Fibroblast of mammary gland (primary cell): ENCODE measurements at places on chromosomes 1 and 21.

DNA sequence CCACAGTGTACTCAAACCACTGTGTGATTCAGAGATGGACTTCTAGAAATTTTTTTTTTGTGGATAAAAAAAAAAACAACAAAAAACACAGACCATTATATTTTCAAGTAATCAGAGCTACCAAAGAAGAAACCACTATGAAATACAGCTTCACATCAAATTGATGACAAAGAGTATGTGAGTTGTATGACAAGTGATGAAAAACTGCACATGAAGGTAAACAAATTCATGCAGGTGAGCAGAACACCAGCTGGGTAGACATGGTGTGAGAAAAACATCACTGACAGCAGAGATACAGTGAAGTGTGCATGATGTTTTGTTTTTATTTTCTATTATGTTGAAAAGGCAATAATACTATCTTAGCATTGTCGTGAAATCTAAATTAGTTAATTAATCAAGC lies 8.0 kb upstream of the PTPRC start:
- no peak for DNase-seq

- DNase-seq, result no peak
These were observed 15.9 kb upstream of the EDN2 start for GRCh38 chr1:41500378-41500777.

DNA sequence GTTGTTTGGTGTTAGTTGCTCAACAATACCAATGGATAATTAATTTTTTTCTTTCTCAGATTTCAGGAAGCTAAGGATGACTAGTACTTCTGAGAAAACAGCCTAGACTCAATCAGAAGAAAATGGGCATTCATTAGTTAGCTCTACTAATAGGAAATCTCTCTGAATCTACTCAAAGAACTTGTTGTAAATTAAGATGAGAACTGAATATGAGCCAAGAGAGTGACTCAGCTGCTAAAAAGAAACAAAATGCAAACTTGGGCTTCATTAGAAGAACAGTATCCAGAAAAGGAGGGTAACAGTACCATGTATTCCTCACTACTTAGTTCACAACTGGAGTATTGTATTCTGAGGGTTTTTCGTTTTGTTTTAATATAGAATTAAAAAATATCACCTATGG lies 12.5 kb downstream of the FOXJ3 start:
- peak; percentile 65 for DNase-seq

- DNase-seq, result no peak
These were observed 378.9 kb downstream of the KCNH1 start for GRCh38 chr1:210754878-210755665.

GRCh38 chr1:49364676-49365075 lies 588.0 kb upstream of the BEND5 start:
- DNase-seq, result no peak

DNA sequence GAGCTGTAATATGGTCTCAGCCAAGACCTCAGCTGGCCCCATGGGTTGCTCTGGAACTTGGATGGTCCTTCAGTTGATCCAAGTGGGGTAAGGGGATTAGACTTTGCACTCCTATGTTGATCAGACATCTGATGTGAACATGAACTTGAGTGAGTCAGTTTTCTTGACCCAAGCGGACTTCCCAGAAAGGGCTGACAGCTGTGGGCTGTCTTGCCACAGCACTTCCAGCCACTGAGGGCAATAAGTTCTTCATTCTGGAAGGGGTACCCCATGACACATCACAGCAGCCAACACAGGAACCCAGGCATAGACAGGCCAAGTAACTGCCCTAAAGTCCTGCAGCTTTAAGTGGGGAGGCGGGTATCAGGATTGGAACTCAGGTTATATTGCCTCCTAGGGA lies 93.9 kb upstream of the USP24 start:
- peak; percentile 84 for DNase-seq
